ENCODE measurements at places on chromosomes 6 and 20. TPM values are rescaled to one million over a fixed set of nuclear protein-coding genes. Genes with fewer than 3 reads are reported as not detected.

DNA sequence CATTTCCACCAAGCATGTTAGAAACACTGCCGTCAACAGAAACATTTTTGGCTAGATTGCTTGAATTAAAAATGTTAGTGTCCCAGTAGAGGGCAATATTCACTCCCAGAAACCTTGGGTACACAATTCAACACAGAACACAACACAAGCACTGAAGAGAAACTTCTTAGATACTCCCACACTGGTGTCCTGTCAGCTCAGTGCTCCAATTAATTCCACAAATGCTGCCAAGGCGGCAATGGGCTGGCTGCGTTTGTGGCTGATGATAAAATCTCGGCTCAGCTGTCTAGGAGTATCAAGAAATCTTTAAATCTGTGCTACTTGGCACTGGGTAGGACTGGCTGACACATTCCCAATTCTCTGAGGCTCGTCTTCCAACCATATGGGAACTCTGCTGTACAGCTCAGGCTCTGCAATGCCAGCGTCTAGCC lies 39.3 kb downstream of the BEND3 start:
- no peak for DNase-seq

GRCh38 chr6:12890171-12890790 lies 173.7 kb downstream of the PHACTR1 start:
- DNase-seq, result no peak

The CALHM4 gene
- total RNA-seq, result under 0.01 TPM

- no peak for DNase-seq
Measured at GRCh38 chr20:8578161-8578865, 446.2 kb downstream of the PLCB1 start.

GRCh38 chr6:24079076-24079475 lies 46.9 kb upstream of the NRSN1 start:
- DNase-seq, result no peak

DNA sequence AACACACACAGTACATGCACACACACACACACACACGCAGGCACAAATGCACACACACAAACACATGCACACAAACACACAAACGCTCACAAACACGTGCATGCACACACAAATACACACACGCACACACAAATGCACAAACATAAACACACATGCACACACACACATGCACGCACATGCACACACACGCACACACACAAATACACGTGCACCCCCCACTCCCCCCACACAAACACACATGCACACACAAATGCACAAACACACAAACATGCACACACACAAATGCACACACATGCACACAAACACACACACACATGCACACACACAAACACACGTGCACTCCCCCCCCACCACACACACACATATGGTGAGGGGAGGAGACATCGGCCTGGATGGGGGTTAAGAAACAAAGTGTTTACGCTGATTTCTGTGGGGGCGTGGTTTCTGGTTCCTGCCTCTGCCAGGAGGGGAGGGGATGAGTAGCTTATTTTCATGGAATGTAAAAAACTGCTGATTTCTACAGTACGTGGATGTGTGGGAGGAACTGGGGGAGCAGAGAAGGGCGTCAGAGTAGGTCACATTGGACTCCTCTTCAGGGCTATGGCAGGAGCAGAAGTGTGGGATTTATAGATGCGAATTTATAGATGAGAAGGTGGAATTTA lies 607.2 kb downstream of the QKI start:
- no peak for DNase-seq

DNA sequence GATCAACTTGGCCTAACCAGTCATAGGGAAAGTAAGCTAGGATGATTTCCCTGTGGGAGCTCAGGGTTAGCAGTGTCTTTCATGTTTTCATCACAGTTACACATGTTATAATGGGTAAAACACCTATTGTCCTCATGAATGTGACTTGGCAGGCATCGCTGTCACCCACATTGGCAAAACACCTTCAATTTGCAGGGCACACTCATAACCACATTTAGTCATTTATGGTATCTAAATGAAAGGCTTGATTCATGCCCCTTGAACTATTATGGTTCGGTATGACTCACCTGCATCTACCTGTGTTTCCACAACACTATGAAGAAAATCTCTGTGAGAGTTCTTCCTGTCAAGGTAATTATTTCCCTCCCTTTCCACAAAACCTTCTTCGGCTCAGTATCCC lies 49.2 kb downstream of the FRK start:
- DNase-seq, result peak; percentile 96

- DNase-seq, result no peak
Measured at GRCh38 chr6:71965404-71965803, 79.1 kb downstream of the RIMS1 start.

GRCh38 chr6:7891078-7891872 lies 19.3 kb downstream of the TXNDC5 start:
- no peak for DNase-seq

The BTN1A1 gene
- not detected for total RNA-seq

- no peak for DNase-seq
Measured at GRCh38 chr6:72740135-72740534, 118.3 kb downstream of the KCNQ5 start.

The TRAPPC3L gene
- total RNA-seq, result not detected

The TINAG gene
- not detected for total RNA-seq

- no peak for DNase-seq
Measured at GRCh38 chr20:46332373-46333160, 24.3 kb upstream of the CDH22 start.

GRCh38 chr6:88655586-88655985 lies 307.8 kb downstream of the RNGTT start:
- no peak for DNase-seq

- no peak for DNase-seq
Measured at GRCh38 chr6:47105469-47106178, 63.5 kb upstream of the ADGRF1 start.

GRCh38 chr6:124723671-124724070 lies 238.6 kb upstream of the RNF217 start:
- DNase-seq, result no peak

- no peak for DNase-seq
Measured at GRCh38 chr6:151738960-151739359, 68.5 kb upstream of the ESR1 start.

DNA sequence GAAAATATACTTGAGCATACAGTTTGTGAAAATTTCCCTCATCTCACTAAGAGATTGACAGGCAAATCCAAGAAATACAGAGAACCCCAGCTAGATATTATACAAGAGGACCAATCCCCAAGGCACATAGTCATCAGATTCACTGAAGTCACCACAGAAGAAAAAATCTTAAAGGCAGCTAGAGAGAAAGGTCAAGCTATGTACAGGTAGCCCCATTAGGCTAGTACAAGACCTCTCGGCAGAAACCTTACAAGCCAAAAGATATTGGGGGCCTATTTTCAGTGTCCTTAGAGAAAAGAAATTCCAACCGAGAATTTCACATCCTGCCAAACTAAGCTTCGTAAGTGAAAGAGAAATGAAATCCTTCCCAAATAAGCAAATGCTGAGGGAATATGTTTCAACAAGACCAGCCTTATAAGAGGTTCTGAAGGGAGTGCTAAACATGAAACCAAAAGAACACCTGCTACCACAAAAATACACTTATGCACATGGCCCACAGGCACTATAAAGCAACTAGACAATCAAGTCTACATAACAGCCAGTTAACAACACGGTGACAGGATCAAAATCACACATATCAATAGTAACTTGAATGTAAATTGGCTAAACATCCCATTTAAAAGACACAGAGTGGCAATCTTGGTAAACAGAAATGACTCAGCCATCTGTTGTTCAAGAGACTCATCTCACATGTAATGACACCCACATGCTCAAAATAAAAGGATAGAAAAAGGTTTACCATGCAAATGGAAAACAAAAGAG lies 96.3 kb downstream of the FHL5 start:
- no peak for DNase-seq
